ENCODE measurements at places on chromosomes 7 and 10.
A peak's percentile ranks its signal among the peaks of the same experiment; 100 is the strongest.

- DNase-seq: peak; percentile 87
Measured at GRCh38 chr7:42940985-42941847, 9.0 kb downstream of the MRPL32 start.

DNA sequence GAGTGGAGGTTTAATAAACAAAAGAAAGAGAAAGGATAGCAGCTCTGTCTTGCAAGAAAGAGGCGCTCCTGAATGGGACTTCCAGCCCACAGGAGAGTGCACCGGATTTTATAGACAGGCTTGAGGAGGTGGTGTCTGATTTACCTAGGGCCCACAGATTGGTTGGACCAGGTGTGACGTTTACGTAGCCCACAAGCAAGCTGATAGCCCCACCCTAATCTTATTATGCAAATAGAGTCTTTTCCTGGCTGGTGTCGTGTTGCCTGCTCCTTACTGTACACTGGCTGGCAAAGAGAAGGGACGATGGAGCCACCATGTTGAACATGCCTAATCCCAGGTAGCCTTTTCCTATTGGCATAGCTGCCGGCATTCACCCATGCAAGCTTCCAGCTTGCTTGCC, 319.7 kb upstream of the POM121L12 start:
- DNase-seq: no peak

GRCh38 chr7:112112822-112113255, 93.4 kb downstream of the DOCK4 start:
- peak; percentile 88 for DNase-seq

- DNase-seq: no peak
Measured at GRCh38 chr10:33416209-33416608, 81.7 kb upstream of the NRP1 start.

GRCh38 chr7:39745320-39745719, 121.9 kb downstream of the RALA start:
- DNase-seq: no peak

- DNase-seq: no peak
Measured at GRCh38 chr10:78947226-78947625, 121.5 kb upstream of the ZMIZ1 start.

DNA sequence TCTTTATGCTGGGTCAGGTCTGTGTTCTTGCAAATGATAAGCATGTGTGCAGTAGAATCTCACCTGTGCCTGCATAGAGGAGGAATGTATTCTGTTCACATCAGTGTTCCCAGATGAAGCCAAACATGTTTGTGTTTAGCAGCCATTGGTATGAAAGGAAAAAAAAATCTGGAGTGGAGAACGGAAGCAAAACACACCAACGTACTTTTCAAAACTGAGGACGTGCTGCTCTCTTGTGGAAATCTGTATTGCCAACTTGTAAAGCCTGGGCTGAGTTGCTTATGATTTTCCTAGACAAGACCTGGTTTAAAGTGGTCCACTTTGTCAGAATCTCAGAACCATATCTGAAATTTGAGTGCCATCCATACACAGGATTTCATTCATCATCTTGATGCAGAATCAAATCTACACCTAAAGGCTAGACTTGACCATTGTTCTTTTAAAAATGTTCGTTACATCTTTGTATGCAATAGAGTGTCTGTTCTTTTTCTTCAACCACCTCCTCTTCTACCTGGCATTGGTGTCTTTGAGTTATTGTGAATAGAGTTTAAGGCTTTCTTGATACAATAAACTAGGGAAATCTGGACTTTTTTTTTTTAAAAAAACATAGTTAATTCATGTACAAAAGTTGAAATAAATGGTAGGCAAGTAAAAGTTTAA, 367.7 kb downstream of the PHF14 start:
- DNase-seq: peak; percentile 70

GRCh38 chr7:3861941-3862340, 560.9 kb downstream of the SDK1 start:
- no peak for DNase-seq

DNA sequence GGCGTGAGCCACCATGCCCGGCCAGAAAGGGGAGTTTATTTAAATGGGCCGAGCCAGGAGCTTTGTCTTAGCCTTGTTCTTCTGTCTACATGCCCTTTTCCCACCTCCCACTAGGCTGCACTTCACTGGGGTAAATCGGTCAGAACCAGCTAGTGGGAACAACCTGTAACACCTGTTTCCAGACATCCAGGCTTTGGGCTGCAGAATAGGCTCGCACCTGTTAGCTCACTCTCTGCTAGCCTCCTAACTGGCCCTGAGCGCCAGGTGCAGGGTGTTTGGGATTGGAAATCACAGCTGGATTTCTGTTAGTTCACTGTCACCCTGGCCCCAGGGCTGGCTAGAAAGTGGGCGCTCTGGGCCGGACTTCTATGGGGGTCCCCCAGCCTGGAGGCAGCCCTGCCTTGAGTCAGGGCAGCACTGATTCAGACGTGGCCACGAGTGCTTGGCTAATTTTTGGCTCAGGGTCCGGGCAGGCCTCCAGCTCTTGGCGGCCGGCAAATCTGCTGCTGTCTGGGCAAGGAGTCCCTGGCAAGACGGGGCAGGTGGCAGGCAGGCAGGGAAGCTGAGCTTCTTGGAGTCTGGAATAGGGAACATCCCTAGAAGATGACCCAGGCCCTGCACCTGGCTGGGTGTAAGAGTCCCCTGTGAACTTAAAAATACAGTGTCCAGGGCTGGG, 48.6 kb downstream of the GTF2IRD1 start:
- peak; percentile 46 for DNase-seq

DNA sequence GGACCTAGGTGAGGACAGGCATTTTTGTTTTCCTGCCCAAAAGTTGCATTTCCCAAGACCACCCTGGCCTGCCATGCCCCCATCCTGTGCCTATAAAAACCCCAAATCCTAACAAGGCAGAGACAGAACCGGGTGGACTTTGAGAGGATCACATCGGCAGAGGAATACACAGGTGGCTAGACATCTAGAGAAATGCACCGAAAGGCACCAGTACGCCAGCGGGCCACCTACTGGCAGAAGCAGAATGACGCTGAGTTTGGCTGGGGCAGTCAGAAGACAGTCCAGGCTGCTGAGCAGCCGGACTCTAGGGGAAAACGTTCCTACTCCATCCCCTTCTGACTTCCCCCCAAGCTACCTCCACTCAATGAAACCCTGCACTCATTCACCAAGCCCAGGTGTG, 2.8 kb downstream of the AKR1C4 start:
- DNase-seq: no peak

DNA sequence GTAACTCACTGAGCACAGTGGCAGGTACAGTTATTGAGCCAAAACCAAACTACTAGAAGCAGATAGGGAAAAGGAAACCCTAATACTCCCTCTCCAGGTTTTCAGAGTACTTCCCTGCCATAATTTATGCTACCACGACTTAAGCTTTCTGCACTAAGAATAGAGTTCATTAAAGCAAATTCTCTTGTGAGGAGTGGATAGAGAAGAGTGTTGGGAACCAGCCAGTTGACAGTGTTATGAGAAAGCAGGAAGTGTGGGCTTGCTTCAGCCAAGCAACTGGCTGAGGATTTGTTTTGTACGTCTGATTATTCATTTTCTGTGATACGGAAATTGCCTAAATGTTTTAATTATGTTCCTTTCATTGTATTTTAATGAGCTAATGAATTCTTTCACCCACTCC, 280.5 kb downstream of the KIF20B start:
- DNase-seq: peak; percentile 40

- DNase-seq: no peak
Measured at GRCh38 chr10:110491346-110491745, 6.4 kb upstream of the DUSP5 start.

DNA sequence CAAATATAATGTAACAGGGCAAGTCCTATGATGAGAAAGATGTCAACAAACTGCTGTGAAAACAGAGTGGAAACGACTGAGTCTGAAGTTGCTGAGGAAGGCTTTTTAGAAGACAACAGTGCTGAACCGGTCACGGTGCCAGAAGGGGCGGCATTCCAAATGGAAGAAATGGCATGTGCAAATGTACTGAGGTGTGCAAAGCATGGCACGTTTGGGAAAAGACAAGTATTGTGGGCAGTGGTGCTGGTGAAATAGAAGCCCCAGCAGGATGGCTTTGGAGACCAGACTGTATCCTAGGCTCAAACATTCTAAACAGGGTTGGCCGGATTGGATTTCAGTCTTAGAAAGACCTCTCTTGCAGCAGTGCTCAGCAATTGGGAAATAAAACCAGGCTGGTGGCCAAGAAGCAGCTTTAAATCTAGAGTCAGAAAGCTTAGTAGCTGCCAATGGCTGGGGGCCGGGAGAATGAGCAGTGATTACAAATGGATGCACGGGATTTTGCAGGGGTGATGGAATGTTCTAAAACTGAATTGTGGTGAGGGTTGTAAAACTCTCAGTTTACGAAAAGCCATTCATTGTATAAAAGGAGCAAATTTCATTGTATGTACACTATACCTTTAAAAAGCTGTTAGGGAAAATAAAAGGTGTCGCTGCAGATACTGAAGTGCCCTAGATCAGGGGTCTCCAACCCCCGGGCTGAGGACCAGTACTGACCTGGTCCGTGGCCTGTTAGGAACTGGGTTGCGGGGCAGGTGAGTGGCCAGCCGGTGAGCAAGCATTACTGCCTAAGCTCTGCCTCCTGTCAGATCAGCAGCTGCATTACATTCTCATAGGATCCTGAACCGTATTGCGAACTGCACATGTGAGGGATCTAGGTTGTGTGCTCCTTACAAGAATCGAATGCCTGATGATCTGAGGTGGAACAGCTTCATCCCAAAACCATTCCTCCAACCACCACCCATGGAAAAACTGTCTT, 141.6 kb downstream of the HIBADH start:
- peak; percentile 16 for DNase-seq

GRCh38 chr10:33803248-33803647, 468.8 kb upstream of the NRP1 start:
- DNase-seq: no peak

- DNase-seq: no peak
Measured at GRCh38 chr10:82308641-82309040, 433.6 kb downstream of the NRG3 start.

DNA sequence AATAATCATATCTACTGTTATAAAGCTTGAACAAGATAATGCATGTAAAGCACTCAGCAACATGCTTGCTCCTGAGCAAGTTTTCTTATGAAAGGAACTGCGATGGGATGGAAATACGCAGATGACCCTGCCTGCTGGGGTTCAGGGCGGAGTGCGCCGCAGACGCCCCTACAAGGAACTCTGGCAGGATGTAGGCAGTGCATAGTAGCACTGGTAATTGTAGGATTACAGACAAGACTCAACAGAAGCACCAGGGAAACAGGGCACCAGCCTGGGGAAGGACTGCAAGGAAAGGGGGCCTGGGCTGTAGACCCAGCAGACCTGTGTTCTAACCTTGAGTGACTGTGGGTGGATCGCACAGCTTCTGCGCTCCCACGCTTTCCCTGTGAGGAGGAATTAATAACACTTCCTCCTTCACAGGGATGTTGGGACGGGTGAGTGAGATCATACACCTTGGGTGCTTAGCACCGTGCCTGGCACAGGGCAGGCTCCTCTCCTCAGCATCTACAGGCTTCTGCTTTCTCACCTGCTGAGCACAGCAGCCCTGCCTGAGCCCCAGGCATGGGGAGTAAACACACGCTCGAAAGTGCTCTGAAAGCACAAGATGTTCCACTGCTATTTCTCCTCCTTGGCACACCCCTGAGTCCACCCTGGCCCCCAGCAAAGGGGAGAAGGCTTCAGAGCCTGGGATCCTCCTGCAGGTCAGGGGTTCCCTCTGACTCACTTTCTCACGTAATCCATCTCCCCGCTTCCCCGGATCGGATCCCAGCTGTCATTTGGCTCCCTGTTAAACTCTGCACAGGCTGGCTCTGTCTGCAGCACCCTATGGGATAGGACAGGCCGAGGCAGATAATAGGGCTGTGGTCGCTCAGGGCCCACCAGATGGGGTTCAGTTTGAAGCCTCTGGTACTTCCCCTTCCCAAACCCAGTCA, 19.2 kb downstream of the ITPRIP start:
- DNase-seq: no peak

- DNase-seq: peak; percentile 37
Measured at GRCh38 chr7:148276314-148277041, 314.1 kb upstream of the C7orf33 start.

DNA sequence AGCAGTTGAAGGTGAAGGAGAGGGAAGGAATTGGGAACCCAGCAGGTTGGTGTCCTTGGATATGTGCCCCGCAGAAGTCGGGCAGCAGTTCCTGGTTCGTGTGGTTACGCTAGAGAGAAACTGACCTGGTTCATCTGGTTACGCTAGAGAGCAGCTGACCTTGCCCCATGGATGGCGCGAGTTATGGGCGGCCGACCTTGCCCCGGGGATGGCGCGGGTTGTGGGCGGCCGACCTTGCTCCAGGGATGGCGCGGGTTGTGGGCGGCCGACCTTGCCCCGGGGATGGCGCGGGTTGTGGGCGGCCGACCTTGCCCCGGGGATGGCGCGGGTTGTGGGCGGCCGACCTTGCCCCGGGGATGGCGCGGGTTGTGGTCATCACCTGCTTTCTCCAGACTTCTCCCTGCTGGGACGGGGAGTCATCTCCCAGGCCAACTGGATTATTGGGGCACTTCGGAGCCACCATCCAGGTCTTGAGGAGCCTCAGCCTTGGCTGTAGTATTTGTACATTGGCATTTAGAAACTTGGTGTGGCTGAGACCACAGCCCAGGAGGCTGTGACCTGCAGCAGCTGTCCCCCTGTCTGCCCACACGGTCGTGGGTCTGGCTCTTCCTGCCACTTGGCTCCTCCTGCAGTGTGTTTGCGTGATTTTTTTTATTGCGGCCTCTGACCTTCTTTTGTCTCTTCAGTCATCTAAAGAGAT, 6.1 kb downstream of the GET4 start:
- DNase-seq: no peak

DNA sequence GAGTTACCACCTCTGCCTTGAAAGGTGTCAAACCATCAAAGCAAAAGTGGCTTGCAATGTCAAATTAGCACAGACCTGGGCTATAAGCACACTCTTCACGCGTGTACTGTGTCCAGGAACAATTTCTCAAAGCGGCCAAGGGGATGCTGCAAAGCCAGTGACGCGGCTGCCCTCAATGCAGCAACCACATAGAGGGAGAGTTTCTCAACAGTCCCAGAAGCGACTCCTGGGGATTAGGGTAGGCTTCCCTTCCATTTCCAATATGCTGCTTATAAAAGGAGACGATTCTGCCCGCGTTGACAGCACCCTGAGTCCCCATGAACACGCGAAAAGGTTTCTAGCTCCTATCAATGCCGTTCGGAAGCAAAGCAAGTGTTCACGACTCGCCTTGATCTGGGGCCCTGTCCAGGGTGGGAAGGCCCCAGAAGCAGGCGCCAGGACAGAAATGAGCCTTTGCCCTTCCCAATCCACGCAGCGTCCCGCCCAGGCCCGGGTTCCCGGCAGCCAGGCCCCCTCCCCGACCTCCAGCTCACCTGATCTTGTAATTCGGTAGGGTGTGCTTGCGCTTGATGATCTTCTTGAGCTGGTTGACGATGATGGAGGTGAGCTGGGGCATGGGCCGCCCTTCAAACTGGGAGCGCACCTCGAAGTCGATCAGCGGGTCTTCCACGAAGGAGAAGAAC, 1.3 kb downstream of the PDZD8 start:
- peak; percentile 71 for DNase-seq

- no peak for DNase-seq
Measured at GRCh38 chr10:108899670-108900069, 1023.6 kb downstream of the XPNPEP1 start.
